ENCODE measurements at places on chromosomes 6 and 20.

DNA sequence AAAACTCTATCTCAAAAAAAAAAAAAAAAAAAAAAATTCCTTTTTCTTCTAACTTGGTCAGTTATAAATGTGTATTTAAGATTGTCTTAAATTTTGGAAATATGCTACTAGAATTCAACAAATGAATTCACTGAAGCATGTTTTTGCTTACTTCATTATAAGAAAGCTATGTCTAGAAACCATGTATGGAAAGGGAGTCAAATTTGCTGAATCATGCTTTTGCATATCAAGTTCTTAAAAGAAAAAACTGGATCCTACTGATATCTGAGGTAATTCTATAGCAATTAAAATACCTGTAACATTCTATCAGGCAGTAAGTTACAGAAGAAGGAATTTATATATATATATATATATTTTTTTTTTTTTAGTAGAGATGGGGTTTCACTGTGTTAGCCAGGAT is 27.7 kb downstream of the AKIRIN2 start:
- DNase-seq, result no peak

DNA sequence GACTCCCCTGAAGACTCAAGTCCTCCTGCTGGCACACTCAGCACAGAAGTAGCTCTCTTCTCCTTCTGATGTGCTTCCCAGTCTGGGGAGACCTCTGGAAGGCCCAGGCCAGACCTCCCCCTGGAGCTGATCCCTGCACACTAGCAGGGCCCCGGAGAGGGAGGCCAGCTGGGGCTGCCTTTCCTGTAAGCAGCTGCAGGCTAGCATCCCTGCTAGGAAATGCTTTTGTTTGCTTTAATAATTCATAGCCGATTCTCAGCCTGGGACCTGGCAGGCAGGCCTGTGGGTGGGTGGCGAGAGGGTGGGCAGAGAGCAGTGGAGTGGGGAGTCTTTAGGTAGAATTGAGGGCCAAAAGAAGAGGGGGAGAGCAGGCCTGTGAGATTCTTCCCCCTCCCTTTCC is 5.2 kb downstream of the EBF4 start:
- DNase-seq, result no peak

DNA sequence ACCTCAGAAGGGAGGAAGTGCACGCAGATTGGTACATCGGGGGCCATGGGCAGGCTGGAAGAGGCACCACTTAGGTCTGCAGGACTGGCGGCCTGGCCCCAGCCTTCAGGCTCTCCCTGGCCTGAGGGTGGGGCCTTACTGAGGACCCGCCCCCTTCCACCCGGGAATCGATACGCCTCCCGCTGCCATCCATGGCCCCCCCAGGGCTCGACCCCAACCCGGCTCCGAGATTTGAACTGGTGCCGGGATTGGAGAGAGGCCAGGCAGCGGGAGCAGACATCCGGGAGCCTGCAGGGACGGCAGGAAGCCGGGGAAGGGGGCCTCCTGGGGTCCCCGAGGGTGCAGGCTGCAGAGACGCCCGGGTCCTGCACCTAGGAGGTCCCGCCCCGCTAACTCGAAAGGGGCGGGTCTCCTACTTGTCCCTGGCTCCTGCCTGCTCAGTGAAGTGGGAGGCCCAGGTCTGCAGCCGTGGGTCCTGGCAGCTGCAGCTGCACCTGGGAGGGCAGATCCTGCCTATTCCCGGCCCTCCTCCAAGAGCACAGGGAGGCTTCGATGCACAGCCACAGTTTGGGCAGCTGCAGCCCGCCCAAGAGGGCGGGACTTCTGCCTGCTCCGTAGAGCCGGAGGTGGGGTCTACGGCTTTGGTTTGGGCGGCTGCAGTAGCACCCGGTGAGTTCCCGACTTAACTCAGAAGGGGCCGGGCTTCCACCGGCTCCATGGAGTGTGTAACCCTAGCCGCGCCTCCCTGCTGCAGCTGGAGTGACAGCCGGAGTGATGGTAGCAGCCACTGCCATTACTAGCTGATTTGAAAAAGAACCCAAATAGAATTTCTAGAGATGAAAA is 35.2 kb upstream of the TBC1D22B start:
- DNase-seq, result no peak

DNA sequence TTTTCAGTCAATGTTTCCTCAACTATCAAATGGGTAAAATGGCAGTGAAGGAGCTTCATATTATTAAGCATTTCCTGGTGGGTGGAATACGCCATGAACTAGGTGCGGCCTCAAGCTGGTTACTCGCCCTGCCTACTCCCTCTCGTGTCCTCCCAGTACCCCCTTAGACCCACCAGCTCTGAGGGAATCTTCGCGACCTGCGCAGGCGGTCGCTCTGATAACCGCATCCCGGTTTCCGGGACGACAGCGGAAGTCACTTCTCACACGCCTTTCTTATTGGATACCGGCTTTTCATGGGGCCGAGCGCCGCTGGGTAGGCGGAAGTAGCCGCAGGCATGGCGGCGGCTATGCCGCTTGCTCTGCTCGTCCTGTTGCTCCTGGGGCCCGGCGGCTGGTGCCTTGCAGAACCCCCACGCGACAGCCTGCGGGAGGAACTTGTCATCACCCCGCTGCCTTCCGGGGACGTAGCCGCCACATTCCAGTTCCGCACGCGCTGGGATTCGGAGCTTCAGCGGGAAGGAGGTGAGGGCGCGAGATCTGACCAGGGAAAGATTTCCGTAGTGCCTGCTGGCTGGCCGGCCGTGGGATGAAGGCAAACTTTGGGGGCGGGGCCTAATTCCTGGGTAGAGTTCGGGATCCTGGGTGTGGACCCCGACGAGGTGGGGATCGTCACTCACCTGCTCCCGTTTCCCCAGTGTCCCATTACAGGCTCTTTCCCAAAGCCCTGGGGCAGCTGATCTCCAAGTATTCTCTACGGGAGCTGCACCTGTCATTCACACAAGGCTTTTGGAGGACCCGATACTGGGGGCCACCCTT is at the start of gene PIGT:
TSS of gene PIGT (plus strand) at position 320 of the 816 bp plus-strand sequence. CDS start at position 336, 16 bp downstream.
- peak; percentile 32 for DNase-seq

DNA sequence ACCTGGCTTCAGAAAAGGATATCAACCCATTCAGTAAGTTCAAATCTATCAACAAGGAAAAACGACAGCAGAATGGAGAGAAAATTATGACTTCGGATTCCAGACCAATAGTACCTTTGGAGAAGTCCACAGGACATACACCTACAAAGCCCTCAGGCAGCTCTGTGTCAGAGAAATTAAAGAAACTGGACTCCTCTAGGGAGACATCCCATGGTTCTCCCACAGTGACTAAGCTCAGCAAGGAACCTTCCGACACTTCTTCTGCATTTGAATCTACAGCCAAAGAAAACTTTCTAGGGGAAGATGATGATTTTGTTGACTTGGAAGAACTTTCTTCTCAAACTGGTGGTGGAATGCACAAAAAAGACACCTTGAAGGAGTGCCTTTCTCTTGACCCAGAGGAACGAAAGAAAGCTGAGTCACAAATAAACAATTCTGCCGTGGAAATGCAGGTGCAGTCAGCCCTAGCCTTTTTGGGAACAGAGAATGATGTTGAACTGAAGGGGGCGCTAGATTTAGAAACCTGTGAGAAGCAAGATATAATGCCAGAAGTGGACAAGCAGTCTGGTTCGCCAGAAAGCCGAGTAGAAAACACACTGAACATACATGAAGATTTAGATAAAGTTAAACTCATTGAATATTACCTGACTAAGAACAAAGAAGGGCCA is 67.4 kb upstream of the HINT3 start:
- no peak for DNase-seq

DNA sequence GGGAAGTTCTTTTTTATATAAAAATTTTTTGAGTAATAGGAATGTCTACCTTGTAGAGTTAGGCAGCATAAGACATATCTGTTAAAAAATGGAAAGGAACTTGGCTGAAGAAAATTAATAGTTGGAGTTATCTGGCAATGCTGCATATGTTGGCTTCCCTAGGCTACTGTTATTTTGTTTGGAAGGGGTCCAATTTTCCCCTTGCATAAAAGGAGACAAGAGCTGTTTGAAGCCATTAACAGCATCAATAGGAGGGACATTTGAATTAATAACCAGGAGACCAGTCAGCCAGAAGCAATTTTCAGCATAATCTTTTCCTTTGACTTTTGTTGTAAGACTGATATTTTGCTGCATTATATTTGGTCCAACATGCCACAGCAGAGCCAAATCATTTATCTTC is 80.9 kb upstream of the TAB2 start:
- DNase-seq, result no peak

- no peak for DNase-seq
Observed at GRCh38 chr6:135913785-135914184, 62.3 kb downstream of the PDE7B start.

GRCh38 chr6:45590696-45591184 is 213.0 kb upstream of the SUPT3H start:
- DNase-seq, result no peak

GRCh38 chr6:154112181-154112809 is 73.3 kb downstream of the OPRM1 start:
- no peak for DNase-seq

DNA sequence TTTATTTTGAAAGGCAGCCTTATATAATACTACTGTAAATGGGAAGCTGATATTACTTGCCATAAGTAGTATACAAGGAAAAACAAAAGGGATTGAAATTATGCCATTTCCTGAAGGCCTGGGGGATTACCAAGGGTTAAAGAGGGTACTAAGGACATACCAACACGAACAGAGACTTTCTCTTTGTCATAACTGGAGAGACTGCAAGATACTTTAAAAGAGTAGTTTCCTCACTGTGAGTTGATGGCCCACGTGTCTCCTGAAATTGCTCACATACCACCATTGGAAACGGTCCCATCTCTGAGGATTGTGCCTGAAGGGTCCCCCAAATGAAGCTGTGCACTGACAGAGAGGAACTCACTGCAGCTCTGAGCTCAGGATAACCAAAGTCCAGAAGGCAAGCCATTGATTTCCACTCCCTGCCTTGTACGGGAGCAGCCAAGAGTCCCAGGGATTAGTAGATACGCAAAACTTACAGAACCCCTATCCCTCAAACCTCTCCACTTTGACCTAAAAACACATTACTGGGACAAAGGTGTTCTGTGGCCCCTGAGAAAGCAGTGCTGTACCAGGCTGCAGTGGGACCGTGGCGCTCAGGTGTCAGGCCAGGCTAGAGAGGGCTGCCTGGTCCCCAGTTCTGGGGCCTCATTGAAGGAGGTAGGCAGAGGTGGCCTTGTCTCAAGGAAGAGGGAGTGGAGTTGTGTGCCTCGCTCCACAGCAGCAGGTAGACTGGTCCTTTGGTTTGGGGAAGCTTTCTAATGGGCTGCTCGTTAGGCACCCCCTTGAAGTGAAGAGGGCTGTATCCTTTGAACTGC is 15.2 kb downstream of the PSMG4 start:
- DNase-seq, result no peak

- DNase-seq, result no peak
Observed at GRCh38 chr6:135527116-135527959, 29.8 kb upstream of the AHI1 start.

DNA sequence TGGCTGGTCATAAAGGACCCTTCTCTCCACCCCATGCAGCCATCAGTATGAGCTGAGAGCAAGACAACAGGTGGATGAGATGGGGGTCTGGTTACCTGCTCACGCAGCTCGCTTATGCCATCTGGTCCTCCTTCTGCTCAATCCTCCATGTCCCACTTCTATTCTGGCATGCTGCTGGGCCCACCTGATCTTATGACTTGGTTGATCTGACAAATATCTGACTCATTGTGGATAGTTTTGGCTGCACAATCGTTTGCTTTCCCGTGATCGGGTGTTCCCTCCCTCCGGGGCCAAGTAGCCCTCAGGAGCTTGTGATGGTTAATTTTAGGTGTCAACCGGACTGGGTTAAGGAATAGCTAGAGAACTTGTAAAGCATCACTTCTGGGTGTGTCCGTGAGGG is 26.6 kb upstream of the ELMO2 start:
- no peak for DNase-seq

DNA sequence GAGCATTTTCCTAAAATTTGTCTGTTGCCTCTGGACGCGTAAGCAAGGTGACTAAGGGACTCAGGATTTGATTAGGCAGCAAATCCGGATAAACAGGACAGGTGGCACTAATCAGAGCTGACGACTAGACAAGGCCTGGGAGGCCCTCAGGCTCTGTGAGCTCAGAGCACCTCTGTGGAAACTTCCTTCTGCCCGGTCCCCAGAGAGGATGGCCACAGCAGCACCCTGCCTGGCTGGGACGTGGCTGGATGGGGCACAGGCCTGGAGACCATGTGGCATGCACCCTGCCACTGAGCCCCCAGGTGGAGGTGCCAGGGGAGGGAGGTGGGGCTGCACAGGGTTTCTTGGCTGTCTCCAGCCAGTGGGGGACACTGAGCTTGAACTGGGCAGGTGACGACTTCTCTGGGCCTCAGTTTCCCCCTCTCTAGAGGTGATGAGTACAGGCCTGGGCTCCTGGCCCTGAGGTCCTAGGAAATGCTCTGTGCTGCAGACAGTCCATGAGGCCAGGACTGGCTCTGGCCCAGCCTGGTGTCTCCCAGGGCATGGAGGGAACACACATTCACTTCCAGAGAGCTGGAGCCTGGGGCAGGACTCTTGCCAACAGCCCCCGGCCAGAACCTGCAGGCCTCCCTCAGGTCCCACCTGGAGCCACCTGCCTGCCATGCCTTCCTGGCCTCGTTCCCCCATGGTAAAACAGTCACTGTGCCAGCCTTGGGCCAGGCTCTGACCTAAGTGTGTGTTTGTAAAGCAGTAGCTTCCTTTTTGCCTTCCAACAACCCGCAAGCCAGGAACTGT is 39.6 kb upstream of the STX16 start:
- DNase-seq, result no peak

- no peak for DNase-seq
Observed at GRCh38 chr6:167555836-167556235, 230.9 kb downstream of the TTLL2 start.

GRCh38 chr20:45963059-45964005 is 8.7 kb downstream of the ZNF335 start:
- DNase-seq, result no peak

GRCh38 chr6:152054441-152054840 is 247.0 kb downstream of the ESR1 start:
- DNase-seq, result no peak

DNA sequence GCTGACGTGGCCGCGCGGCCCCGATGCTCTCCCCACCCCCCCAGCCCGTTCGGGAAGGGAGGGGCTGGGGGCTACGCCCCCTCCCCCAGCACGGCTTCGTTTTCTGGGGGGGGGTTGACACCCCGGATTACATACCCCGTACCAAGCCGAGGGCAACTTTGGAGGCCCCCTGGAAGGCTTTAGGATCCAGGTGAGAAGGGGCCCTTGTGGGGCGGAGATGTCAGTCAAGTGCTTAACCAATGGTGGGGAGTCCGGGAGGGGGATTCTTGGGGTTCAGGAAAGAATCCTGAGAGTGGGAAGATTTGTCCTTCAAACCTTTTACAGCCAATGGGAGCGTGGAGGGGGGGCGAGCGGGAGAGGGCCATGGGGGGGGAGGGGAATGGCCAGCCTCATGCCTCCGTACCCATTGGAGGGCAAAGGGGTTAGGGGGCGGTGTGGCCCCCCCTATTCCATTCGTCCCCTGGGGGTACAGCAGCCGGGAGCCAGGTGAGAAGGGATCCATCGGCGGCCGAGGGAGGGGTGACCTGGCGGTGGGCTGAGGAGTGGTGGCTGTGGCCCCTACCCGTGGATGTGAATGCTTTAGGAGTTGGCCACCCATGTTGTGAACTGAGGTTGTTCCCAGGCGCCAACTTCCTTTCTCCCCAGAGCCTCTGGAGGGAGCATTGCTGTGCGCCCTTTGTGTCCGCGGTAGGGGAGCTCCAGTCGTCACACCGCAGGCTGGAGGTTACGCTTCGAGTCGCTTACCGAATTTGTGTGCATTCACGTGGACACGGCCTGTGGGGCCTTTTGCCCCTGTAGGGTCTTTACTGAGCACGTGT is 682 bp downstream of the BRD2 start:
- no peak for DNase-seq

- no peak for DNase-seq
Observed at GRCh38 chr6:26520237-26520849, 17.8 kb upstream of the HMGN4 start.

GRCh38 chr20:4910951-4911350 is 90.4 kb downstream of the SLC23A2 start:
- DNase-seq, result no peak

GRCh38 chr6:131036601-131037000 is 26.4 kb downstream of the EPB41L2 start:
- no peak for DNase-seq
